ENCODE measurements at places on chromosomes 7 and 10.

DNA sequence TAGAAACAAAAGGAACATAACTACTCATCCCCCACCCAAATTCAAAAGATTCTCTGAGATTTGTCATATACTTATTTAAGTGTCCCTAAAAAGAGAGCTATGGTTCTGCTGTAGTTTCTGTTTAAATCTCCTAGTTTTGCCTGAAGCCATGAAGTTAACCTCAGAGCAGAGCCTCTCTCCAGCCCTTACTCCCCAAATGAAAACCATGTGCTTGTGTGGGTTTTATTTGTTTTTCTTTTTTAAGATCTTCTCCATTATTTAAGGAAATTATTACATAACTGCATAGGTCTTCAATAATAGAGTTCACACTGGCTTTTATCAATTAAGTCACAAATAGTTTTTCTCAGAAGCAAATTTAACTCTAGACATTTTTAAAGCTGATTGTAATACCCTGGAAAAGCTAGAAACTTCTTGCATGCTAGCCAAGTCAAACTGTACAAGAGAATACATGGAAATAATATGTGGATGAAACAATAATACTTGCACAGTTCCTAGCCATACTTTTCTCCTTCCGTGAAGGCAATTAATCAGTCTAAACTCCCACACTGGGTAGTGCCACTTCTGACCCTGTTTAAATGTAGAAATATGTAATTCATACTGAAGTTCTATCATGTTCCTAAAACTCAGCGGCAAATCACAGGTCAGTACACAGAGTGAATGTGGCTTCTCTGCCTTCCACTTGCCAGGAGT, 579.7 kb downstream of the SUGCT start:
- no peak for DNase-seq

GRCh38 chr7:55188590-55189138, 169.8 kb downstream of the EGFR start:
- DNase-seq, result no peak

DNA sequence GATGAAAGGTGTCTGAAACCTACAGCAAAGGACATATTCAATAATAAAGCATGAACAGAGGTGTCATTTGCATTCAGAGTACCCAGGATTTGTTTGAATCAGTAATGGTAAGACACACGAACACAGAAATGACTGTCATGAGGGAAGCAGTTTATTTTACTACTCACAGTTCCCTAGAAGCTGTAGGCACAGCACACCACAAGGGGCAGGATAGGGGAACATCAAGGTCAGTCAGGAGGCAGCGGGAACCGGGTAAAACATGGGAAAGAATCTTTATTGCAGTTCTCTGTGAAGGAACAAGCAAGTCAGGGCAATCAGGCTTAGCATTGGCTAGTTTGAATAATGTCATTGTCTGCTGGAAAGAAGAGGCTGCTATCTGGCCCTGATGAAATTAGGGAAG, 70.2 kb upstream of the PDSS1 start:
- DNase-seq, result no peak

DNA sequence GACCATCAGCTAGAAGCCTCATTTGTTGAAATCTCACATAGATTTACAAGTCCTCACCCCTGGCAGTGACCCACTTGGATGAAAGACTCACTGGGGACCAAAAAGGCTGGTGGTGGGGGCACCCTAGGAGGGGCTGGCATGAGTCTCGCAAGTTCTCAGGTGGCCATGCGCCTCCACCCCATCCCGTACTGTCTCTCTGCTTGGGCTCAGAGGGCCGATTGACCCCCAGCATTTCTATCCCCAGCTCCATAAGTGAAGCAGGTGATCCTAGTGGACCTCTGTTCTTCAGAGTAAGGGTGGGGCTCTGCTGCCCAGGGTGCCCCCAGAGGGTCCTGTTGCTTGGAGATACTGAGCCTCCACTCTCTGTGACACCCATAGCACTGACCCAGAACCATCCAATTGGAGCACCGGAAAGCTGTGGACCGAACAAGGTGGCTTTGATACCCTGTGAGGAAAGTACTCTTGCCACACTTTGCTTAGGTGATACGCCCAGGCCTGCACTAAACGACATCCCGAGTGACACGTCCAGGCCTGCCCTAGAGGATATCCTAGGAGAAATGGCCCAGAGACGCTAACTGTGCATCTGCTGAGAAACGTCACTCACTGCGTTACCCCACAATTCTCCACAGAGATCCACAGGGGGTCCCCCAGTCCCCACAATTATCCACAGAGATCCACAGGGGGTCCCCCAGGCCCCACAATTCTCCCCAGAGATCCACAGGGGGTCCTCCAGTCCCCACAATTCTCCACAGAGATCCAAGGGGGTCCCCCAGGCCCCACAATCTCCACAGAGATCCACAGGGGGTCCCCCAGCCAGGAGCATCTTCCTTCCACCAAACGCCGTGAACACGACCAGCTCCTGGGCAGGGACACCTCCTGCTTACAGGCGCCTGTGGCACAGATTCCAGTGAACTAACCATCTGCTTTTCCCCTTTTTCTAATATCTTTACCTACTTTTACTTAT, 262.9 kb downstream of the PTPRN2 start:
- no peak for DNase-seq

DNA sequence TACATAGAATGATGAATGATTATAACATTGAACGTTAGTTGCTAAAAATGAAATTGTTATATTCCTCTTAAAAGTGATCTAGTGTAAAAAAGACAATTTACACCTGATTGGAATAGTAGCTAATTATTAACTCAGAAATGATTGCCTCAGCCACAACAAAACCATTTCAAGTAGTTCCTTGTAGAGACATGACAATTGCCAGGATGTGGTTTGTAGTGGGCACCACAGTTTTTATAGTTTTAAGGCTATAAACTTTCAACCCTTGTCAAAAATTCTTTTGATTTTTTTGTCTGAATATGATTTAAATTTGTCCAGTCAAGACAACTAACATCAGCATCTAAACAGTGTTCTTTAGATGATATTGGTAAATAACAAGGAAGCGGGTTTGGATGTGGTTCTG, 145.2 kb downstream of the SUGCT start:
- DNase-seq, result no peak

DNA sequence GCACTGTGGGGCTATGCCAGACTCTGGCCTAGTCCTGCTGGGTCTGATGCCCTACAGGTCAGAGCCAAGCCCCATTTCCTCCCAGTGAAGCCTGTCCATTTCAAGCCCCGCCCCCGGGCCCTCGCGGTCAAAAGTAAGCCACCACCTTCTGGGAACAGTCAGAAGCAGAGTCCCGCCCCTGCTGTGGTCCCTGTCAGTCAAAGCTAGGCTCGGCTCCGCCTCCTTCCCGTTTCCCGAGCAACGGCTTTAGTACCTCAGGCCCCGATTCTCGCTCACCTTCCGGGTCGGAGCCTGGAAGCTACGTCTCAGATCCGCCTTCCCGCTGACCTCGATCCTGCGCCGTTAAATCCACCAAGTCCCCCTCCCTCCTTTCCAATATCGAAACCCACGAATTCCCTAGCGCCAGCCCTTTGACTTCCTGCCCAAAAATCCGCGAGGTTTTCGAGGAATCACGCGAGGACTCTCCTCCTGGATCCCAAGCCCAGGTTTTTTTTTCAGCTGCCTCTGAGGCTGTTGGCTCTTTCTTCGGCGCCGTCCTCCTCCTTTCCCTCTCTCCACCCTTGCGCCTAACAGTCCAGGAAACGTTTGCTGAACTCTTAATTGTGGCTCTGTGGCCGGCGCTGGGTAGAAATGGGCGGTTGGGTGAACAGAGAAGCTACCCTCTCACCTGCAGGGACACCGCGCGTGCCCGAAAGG, 11.8 kb downstream of the SFXN3 start:
- DNase-seq, result peak; percentile 97

DNA sequence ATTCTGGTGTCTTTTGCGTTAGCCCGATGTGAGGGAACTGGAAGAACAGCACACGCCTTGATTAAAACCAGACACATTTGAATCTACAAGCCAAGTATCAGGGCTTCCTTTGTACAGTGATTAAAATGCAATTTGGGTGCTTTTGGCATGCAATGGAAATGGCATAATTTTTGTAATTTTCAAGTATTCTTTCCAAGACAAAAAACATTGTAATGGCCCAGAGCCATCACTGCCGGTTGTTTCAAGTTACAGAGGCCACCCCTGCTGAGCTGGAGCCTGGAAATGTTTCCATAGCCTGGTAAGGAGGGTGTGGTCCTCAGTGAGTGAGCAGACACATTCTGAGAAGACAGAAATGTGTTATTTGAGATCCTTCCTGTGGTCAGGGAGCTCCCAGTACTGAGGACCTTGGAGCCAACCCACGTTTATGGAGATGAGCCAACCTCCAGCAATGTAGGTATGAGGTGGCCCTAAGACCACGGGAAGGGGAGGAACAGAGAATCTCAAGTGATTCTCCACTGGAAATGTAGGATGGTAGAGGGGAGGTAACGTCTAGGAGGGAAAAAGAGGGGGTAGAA, 20.9 kb downstream of the TEX36 start:
- no peak for DNase-seq

GRCh38 chr10:47405857-47406547, 21.9 kb upstream of the ZNF488 start:
- DNase-seq, result no peak

DNA sequence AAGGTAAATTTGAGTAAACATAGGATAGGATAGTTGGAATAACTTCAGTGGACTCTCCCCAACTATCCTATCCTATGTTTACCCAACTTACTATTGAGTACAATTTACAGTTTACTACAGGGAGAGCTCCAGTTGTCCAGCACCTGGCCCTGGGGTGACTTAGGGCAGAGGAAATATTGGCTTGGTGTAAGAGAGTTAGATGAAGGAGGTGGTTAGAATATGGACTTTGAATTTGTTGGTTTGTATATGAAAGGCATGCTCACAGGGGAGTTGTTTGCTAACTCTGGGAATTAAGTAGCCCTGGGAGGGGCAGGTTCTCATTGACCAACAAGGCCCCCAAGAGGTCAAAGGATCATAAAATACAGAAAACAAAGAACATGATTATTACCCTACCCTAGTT, 497.7 kb downstream of the ARL4A start:
- DNase-seq, result no peak

- peak; percentile 76 for DNase-seq
Measured at GRCh38 chr7:127347567-127348246, 44.8 kb downstream of the ZNF800 start.

DNA sequence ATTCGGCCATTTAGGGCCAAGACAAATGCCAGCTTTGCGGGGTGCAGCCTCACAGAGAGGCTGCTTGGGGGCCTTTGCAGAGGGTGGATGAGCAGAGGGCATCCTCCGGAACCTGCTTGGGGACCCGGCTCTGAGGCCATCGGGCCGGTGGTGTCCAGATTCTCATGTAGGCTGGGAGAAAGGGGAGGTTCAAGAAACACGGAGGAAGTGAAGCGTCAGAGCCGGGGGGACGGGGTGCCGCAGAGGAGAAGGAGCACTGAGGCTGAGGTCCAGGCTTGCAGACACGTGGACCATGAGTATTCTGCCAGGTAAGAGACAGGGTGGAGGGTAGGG, 150.7 kb upstream of the SHH start:
- DNase-seq, result no peak

DNA sequence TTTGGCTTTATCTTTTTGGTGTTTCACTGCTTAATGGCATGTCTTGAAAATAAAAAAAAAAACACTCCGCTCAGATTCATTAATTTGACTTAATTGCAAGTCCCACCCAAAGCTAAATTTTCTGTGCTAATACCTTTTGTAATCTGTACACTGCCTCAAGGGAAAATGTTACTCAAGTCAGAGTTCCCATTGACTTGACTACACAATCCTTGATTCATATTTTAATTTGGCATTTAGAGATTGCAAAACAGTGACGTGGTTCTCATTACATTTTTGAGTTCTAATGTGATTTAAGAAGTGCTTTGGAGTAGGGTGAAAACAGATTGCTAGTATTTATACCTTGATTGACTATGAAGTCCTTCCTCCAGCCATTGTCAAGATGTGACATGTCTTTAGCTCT, 21.3 kb upstream of the LIPM start:
- DNase-seq, result no peak

GRCh38 chr7:100007887-100008286, 7.5 kb upstream of the ZKSCAN1 start:
- no peak for DNase-seq

GRCh38 chr7:40746841-40747556, 612.2 kb downstream of the SUGCT start:
- DNase-seq, result no peak

DNA sequence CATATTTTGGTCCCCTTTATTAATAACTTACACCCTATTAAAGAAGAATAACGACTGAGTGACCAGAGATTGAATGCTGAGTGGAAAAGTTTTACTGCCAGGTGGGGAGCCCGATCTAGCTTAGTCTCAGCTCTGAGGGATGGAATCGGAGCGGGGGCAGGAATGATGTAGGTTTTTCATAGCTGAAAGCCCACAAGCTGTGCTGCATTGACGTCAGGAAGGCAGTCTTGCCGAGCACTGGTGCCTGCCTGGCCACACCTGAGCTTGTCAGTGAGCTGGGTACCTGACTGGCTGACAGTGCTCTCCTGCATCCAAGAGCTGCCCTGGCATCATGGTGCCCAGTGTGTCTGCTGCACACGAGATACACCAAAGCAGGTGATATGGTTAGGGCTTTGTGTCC, 34.8 kb downstream of the GRK5 start:
- no peak for DNase-seq

- no peak for DNase-seq
Measured at GRCh38 chr7:46811529-46811928, 770.4 kb downstream of the TNS3 start.

DNA sequence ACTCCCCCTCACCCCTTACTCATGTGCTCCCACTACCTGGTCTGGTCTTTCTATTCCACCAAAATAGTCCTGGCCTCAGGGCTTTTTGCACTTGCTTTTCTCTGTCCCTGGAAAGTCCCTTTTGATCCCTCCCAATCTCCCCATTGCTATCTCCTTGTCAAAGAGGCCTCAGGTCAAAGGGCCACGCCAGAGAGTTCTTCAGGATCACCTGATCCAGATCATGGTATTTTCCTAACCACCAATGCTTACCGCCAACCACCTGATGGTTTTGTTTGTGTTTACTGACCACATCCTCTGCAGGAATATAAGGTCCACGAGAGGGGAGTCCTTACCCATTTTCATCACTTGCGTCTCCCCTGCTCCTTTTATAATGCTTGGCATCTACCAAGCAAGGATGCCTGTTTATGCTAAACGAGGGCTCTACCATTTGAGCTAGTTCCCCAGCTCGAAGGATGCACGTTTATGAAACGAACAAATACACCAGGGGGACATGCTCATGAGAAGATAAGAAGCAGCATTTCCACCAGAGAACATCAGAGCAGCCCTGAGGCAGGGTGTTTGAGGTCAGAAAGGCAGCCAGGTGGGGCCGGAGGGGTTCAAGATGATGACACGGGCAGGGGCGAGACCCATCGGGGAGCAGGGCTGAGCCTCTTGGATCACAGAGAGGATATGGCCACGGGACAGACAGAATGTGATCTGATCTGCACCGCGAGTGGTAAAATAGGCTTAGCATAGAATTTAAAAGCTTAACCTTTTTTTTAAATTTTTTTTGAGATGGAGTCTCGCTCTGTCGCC, 43.1 kb upstream of the FOXK1 start:
- DNase-seq, result no peak

Measured in stimulated activated CD8-positive, alpha-beta memory T cell treated with anti-CD3 and anti-CD28 coated beads, Interleukin-4, amount 100 ng/mL, for 48 hours (primary cell).